ENCODE measurements at places on chromosomes 12 and 14. TPM values are rescaled to one million over a fixed set of nuclear protein-coding genes. Genes with fewer than 3 reads are reported as not detected.

DNA sequence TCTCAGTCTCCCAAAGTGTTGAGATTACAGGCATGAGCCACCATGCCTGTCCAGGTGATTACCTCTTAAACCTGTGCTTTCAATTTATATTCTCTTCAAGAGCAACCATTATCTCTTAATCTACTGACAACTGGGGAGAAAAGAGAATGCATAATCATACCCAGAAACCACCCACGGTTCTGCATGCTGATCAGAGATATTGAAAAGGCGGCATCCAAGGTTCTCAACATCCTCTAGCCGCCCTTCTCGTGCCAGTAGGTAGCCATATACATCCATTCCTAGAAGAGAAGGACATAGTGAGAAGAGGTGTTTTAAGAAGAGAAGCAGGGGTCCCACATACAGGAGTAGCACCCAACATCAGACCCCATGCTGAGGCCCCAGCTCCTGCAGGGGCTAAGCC, 20.8 kb downstream of the ANAPC7 start:
- no peak for DNase-seq

- no peak for DNase-seq
Observed at GRCh38 chr14:100620255-100621100, 33.3 kb upstream of the BEGAIN start.

DNA sequence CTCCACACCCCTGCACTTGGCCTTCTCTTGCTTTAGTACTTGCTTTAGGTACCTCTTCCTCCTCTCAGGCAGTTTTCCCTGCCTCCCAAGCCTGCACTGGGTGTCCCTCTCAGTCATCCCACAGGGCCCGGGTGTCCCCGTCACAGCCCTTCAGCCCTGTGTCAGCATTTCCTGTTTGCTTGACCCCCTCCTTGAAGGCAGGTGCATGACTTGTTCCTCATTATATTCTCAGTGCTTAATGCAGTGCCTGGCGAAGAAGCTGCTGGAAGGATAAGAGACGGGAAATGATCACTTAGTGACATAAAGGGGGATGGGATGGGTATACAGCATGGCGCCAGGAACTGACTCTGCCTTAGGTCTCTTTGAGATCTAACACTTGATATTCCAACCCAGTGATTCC, 61.5 kb downstream of the IQSEC3 start:
- no peak for DNase-seq

The NPFF gene
- not detected for polyA plus RNA-seq

The HSPA2 gene
- 8.6 TPM for polyA plus RNA-seq

The DEPDC4 gene
- polyA plus RNA-seq = 1.0 TPM

The DNAH10 gene
- polyA plus RNA-seq = 1.0 TPM

DNA sequence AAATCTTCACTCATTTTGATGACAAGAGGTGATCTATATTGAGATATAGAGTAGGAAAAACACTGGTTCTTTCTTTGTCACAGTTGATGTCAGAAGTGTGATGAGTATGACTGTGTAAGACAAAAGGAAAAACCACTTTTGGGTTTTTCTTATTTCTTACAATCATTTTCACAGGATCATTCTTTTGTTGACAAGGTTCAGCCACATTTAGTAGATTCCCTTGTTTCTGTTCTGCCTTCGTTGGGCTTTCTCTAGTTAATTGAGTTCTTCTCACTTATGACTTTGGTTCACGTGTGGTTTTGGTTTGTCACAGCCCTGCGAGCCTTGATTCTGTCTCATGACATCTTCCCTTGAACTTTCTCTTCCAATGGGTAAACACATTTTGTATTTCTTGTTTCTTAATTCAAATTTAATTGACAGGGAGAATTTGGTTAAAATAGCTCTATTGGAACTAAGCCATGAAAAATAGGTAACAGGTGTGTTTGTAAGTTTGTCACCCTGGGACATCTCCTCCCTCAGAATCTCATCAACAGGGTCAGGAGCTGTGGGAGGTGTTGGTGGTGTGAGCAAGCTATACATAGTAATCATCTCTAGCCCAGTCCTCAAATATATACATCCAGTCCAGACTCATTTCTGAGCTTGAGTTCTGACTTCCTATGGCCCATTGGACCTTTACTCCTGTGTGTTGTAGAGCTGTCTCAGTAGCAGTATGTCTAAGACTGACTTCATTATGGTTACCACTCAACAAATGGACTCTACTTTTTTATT, 255.3 kb downstream of the BMP4 start:
- no peak for DNase-seq

The ANG gene
- 2.3 TPM for polyA plus RNA-seq

DNA sequence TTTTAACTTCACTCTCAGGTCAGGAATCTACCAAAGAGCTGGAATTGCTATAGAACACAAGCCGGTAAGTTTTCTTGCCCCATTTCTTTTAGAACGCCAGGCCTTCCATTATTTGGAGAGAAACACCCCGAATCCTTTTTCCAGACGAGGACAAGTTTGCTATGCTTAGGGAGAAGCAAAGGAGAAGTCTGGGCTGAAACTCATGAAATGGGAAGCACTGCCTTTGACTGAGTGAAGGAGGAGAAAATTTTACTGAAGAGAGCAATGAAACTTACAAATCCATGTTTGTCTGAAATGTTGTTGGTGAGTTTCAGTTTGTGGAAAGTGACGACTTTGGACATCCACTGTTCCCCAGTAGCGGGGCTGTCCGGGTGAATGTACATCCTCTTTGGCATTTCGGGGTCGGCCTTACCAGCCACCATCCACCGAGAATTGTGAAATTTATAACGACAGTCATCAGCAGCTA, 3.3 kb downstream of the TBX3 start:
- no peak for DNase-seq

The C12orf54 gene
- polyA plus RNA-seq = not detected

GRCh38 chr14:27327095-27327494, 729.3 kb upstream of the NOVA1 start:
- no peak for DNase-seq

The PPP1R12A gene
- 66.7 TPM for polyA plus RNA-seq

- DNase-seq = no peak
Observed at GRCh38 chr12:78208092-78208491, 377.4 kb downstream of the NAV3 start.

GRCh38 chr12:118982984-118983761, 1.8 kb downstream of the SRRM4 start:
- no peak for DNase-seq

The DACT1 gene
- 37.0 TPM for polyA plus RNA-seq
